Fibroblast of skin of back (primary cell): ENCODE measurements at places on chromosomes 2 and 18.

GRCh38 chr2:51706220-51706619 is 674.3 kb upstream of the NRXN1 start:
- no peak for DNase-seq

DNA sequence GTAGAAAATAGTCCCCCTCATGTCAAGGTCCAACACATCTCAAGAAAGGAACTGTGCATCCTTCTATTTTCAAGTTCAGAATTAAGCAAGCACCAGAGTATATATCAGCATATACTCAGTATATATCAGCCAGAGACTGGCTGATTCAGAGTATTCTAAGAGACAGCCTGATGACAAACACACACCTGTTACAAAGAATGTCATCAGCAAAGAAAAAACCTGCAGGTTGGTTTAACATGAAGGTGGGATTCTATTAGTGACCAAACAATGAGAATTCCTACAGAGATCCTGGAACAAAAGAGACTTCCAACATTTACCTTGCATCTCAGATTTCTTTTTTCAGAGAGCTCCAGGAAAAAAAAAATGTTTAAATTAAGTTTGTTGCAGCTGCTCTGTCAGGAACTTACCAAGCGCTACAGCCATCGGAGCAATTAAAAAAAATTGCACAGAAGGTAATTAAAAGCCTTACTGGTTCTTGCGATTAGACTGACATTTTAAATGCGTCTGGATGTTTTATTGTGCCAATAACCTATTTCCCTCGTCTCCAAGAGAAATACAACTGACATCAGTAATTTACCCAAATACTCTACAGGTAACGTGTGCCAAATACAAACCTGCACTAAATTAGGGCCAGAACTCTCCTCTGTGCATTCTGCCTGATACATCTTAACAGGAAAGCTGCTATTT is 218.1 kb downstream of the HNMT start:
- DNase-seq, result no peak

DNA sequence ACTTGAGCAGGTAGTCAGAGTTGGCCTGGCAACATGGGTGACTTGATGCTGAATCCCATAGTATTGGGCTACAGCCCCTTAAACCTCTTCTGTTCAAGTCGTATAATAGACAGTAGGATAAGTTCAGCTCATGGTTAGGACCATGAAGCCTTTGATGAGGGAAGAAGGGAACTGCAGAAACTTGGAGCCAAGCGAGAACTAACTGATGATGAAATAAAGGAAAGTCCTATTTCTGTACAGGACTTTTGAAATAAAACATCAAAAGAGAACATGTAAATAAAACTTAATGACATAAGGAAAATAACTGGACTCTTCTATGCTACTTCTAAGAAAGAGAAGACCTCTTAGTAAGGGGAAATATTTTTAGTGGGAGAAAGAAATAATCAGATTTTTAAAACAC is 51.2 kb upstream of the UGP2 start:
- no peak for DNase-seq

DNA sequence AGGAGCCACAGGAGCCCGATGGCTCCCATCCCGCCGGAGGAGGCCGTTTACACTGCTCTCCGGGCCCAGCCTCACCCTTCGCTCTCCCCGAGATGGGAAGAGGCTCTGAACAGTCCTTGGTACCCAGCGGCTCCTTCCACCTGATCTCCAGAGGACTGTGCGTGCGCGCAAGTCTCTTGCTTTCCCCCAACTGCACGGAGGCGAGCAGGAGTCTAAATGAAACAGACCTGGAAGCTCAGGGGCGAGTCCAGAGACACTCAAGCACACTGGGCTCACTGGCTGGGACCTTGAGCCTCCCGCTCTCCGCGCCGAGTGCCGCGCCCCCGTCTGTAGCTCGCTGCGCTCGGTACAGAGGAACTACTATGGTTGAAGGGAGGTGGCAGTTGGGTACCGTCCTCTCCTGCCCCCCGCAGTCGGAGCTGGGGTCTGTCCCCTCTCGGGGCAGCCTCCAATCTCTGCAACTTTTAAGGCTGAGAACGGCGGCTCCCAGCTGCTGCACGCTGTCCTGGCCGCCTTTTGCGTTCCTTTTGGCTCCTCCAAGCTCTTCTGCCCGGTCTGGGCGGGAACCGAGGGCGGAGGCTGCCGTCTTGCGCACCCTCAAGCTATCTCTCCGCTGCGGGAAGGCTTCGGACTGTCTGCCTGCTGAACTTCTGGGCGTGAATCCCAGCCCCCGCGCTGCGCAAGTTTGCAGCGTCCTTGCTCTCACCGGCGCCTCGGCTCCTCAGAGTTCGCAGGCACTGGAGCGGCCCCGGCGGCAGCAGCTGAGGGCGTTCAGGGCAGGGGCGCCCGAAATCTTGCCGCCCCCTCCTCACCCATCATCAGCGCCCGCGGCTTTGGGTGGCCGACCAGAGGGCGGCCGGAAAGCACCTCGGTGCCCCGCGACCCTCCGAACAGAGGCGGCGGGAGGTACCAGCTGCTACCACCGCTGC is 491 bp downstream of the ALK start:
- DNase-seq, result peak; percentile 6

GRCh38 chr18:74473976-74474640 is 17.0 kb upstream of the DIPK1C start:
- DNase-seq, result no peak

GRCh38 chr2:18473241-18474181 is 86.9 kb downstream of the RDH14 start:
- DNase-seq, result peak; percentile 79

- peak; percentile 21 for DNase-seq
These were observed 44.5 kb upstream of the TMEM247 start for GRCh38 chr2:46434851-46435273.

GRCh38 chr2:235314371-235314930 is 179.4 kb upstream of the AGAP1 start:
- no peak for DNase-seq

DNA sequence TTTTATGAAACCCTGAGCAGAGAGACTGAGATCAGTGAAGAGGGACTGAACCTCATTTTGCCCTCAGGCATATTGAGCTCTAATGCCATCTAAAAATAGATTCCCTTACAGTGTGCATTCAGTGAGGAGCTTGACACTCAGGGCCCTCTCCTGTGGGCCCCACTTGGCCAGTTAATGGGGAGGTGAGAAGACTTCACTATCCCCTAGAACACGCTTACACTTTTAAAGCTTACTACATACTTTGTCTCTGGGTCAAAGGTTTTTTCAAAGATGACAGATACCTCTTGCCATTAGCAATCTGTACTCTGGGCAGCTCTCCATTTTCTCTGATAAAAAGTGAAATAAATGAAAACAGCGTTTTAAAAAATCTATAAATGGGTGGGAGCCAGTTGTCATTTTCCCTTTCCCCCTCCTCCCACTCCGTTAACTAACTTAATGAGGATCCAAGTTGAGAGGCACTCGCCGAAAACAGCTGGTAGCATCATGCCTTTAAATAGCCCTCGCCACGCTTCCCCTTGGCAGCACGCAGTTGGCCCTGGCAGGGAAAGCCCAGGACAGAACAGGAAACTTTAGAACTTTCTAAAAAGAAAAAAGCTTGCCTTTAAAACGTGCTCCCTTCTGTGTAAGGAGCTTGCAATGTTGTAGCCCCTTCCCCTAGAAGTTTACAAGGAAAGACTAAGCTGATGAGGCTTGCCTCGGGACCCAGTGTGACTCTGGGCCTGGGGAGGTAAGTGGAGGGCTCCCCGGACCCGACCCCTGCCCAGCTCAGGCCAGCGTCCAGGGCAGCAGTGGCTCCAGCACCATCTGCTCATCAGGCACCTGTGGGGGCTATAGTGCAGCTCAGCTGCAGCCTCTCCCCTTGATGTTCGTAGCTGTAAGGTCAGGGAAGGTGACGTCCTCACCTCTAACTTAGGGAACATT is 58.8 kb upstream of the FOSL2 start:
- DNase-seq, result no peak

GRCh38 chr2:118460425-118460824 is 372.2 kb downstream of the INSIG2 start:
- DNase-seq, result no peak

DNA sequence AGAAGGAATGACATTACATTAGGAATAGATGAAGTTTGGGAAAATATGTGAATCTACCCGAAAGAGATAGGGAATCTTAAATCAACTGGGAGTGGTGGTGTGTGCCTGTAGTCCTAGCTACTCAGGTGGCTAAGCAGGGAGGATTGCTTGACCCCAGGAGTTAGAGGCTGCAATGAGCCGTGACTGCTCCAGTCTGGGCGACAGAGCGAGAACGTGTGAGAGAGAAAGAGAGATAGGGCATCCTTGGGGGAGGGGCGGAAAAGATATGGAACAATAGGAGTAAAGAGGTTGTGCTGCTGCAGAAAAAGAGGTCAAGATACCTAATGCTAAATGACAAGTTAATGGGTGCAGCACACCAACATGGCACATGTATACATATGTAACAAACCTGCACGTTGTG is 47.1 kb upstream of the ADAM23 start:
- no peak for DNase-seq

DNA sequence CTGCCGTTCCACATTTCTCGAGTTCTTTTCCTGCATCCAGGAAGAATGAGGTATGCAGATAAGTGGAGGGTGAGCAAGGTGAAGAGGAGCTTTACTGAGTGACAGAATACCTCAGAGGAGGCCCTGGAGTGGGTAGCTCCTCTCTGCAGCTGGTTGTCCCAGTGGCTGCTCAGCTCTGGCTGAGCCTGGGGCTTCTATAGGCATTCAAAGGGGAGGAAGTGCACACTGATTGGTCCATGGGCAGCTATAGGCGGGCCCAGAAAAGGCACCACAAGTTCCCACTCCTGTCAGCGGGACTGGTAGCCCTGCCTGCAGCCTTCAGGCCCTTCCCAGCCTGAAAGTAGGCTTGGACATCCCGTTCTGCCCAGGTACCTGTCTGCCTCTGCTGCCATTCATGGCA is 94.7 kb downstream of the DOK6 start:
- DNase-seq, result no peak

- peak; percentile 47 for DNase-seq
These were observed 37.8 kb downstream of the RDH14 start for GRCh38 chr2:18522484-18523146.

- no peak for DNase-seq
These were observed 5.3 kb downstream of the PLEKHH2 start for GRCh38 chr2:43642363-43642762.
